ENCODE measurements at places on chromosomes 11 and 22.

- no peak for DNase-seq
Observed at GRCh38 chr11:11500744-11501487, 120.9 kb downstream of the GALNT18 start.

DNA sequence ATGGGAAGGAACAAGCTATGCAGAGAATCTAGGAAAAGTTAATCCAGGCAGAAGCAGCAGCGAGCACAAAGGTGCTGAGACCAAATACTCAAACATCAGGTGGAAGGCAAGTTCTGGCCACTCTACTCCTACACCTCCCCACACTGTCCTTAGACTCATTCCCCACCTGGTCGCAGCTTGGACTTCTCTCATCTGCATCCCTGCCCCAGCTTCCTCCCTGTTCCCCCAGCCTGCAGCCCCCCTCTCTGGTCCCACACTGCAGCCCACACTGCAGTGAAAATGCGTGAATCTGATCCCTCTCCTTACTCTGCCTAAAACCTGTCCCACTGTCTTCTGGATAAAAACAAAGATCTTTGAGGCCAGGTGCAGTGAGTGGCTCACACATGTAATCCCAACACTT is 9.1 kb downstream of the TPBGL start:
- no peak for DNase-seq

DNA sequence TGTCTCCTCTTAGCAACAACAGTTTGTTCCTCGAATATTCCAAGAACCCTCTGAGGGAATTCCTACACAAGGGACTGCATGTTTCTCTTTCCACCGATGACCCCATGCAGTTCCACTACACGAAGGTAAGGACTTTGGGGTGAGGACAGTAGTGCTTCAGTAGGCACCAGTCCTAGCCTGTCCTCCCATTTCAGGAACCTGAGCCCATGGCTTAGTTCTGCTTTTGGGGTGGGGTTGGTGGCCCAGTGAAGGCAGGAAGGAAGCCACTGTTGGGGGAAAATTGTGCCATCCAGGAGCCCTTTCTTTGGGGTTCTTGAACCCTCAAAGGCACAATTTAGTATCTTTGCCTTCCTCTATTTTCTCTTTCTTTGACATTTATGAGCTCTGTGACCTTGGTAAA is 38.2 kb downstream of the RNF141 start:
- no peak for DNase-seq

DNA sequence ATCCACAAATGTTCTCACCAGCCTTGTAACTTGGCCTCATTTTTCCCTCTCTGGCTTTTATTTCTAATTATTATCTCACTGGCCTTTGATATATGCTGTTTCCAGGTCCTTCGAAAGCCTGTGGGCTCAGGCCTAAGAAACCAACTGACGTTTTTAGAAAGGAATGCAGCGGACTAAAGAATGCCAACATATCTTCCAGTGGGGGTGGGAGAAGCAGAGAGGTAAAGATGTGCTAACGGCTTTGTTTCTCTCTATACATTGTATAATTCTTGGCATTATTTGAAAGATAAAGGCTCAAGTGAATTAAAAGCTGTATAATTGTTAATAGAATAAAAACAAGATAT is 28.2 kb downstream of the OR6Q1 start:
- no peak for DNase-seq

DNA sequence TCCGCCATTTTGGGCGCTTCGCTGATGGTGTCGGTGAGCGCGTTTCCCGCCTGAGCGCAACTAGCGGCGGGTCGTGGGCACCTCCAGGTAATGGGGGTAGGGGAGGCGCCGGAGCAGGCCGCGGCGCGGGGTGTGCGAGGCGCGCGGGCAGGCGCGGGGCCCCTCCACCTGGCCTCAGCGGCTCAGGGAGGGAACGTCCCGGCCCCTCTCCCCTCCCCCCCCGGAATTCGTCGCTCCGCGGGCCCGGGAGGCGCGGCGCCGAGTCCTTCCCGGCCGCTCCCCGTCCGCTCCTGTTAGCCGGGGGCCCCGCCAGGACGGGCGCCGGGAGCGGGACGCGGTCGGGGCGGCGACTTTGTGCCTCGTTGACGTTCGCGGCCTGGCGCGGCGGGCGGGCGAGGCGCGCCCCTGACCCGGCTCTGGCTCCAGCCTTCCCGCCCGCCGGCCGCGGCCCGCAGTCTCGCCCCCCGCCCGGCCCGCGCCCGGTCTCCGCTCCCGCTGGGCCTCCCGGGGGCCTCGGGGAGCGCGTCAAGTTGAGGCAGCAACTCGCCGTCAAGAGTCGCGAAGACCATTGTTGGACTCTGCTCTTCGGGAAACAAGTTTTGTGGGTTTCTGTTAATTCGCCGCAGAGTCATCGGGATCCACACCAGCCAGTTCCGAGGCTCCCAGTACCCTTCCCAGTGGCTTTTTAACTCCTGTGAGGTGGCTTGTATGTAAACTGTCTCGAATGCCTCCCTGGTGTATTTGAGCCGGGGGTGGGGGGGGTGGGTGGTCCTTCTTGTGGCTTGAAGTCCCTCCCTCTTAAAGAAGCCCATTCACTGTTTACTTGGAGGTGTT is at the start of gene PPP6R3:
Gene PPP6R3 (plus strand): TSS at position 12 of the 834 bp plus-strand sequence. CDS start 76,913 bp downstream, outside the sequence.
- DNase-seq, result peak; percentile 10

- DNase-seq, result no peak
Observed at GRCh38 chr11:121443688-121444275, 8.3 kb upstream of the SORL1 start.

DNA sequence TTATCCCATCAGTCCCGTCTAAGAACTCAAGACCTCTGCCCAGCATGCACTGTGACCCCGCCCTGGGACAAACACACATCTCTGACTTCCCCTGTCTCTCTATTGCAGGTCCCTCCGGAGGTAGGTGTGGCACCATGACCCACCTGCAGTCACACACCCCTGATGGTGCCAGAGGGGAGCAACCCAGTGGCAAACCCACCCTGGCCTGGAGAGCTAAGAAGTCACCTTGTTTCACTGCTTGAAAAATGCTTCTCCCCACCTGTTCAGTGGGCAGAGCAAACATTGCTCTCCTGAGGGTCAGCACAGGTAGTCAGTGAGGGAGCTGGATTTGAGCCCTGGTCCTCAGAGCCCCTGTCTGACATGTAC is 23.9 kb downstream of the CAPN1 start:
- DNase-seq, result no peak

DNA sequence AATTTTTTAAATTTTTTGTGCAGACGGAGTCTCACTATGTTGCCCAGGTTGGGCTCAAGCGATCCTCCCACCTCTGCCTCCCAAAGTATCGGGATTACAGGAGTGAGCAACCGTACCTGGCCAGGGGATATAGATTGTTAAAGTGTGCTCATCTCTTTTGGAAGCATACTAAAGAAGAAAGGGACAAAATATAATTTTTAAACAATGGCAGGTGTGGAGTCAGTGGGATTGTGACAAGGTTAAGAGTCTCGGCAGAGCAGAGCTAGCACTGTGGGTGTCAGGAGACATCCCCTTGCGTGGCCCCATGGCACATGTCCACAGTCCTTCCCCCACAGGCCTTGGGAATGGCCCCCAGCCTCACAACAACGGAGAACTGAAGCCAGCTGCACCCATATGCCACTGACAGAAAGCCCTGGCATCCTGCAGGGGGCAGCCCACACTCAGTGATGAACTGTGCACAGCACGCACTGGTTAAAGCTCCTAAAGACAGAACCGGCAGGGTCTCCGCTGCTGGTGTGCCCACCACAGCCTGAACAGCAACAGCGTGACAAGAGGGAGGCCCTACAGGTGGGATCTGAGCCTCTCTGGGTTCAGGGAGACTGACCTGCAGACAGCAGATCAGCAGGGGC is 29.9 kb downstream of the SERPIND1 start:
- no peak for DNase-seq

GRCh38 chr11:9748361-9748970 is 84.6 kb downstream of the SWAP70 start:
- DNase-seq, result no peak

GRCh38 chr22:31972180-31972579 is 27.8 kb downstream of the YWHAH start:
- DNase-seq, result no peak

GRCh38 chr11:132094598-132094997 is 724.2 kb downstream of the NTM start:
- no peak for DNase-seq

- DNase-seq, result no peak
Observed at GRCh38 chr22:46848197-46848596, 85.7 kb downstream of the TBC1D22A start.

- no peak for DNase-seq
Observed at GRCh38 chr11:67628710-67629385, 889 bp downstream of the NUDT8 start.

DNA sequence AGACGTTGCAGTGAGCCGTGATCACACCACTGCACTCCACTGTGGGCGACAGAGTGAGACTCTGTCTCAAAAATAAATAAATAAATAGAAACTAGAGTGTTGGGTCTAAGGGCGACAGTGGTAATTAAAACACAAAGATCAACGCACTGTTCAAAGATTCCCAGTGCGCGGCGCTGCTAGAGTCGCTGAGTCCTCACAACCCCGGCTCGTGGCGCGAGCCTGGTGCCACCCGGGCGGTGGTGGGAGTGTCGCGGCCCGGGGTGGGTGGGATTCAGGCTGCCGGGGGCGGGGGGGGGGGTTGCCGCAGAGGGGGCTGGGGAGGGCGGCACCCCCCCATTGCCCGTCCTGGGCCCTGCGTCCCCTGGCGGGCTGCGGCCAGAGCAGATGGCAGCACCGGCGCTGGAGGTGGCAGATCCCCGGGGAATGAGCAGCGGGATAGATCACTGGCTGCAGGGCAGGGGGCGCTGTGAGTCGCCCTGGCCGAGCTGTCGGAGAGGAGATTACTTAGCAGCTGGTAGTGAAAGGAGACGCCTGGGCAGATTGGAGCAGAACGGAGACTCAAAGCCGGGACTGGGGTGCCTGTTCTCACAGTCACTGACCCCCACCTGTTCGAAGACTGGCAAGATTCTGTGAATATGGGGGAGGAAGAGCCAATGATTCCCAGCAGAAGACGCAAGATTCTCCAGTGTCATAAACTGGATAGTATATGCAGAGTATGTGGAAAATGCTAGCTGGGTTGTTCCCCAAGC is 30.2 kb upstream of the APOBEC3A start:
- DNase-seq, result peak; percentile 24

GRCh38 chr11:69912911-69913451 is 93.8 kb upstream of the FGF3 start:
- no peak for DNase-seq

GRCh38 chr11:35197292-35197691 is 58.3 kb downstream of the CD44 start:
- DNase-seq, result no peak

DNA sequence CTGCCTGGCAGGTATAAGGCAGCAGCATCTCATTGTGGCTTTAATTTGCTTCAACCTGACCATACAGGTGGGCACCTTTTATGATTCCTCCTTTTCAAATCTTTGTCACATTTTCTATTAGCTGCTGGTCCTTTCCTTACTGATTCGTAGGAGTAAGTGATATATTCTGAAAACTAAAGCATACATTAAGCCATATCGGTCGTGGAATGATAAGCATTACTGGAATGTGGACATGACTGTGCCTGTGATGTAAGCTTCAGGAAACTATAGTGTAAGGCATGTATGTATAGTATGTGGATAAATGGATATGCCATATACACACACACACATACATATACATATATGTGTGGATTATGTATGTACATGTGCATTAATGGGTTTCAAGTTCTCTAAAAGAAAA is 20.8 kb downstream of the YPEL1 start:
- DNase-seq, result no peak

DNA sequence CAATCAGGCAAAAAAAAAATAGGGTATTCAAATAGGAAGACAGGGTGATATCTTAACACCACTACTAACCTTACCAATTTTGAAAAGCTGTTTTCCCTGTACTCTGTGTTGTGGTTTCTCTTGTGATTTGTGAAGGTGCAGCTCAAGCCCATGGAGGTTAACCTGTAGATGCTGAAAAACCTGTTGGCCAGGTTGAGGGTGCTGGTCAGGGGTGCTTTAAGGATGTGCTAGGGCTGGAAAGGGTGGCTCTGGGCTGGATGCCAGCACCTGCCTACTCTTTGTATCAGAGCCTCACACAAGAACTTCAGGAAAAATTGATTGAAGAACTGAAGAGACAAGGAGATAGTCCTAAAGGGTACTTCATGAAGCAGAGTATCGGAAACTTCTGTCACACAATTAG is 18.3 kb upstream of the OR5M8 start:
- no peak for DNase-seq

GRCh38 chr11:68775951-68776388 is 24.6 kb upstream of the TESMIN start:
- DNase-seq, result no peak

GRCh38 chr11:70494559-70495350 is 96.4 kb downstream of the CTTN start:
- DNase-seq, result no peak

DNA sequence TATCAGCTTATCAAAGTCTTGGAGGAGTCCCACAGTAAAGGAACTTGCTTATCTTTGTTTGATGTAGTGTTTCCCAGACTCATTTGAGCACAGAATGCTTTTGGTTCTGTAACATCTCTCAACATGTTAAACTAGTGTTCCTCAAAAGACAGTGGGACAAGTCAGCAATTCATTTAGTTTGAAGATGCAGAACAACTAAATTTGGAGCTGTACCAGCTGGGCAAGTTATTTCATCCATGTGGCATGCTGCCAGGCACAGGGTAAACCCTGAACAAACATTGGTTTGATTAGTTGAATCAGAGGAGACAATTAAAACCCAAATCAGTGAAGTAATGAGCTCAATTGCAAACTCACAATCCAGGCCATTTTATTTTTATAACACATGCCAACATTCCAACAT is 141.2 kb downstream of the CSNK2A3 start:
- no peak for DNase-seq

- DNase-seq, result no peak
Observed at GRCh38 chr22:42807185-42807584, 49.9 kb downstream of the ARFGAP3 start.

Data from NCI-H2029 treated with DMSO at 0.1 percent for 48 hours (cell line).